M059J (cell line): ENCODE measurements at places on chromosomes 6 and 20. TPM values are rescaled to one million over a fixed set of nuclear protein-coding genes. Genes with fewer than 3 reads are reported as not detected.

- no peak for DNase-seq
Observed at GRCh38 chr6:169445661-169446581, 192.3 kb upstream of the THBS2 start.

DNA sequence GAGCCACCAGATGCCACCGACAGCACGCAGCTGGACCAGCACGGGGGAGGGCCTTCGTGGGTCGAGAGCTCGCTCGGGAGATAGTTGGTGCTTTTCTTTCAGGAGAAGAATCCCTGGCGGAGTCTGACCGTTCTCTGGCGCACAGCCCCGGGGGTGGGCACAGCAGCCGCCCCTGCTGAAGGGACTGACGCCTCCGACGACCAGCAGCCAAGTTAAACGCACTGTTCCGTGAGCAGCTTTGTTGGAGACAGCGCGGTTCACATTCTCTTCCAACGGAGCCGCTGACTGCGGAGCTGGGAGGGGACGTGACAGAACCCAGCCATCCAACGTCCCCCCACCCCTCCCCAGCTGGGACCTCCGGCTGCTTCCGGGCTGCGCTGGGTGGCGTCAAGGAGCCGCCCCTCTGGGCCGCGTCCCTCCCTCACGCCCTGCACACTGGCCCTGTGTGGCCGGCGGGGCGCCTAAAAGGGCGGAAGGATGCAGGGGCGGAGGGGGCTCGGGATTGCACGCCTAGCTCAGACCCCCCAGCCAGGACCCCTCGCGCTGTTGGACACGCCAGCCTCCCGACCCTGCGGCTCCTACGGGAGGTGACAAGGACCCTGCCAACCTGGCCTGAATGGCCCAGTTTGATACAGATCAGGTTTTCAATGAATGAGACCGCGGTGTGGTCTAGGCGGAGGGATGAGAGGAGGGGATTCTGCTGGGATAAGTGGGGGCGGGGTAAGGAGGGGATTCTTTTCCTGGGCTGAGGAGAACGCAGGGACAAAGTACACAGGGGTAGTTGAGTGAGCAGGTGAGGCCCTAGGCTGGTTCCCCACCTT is 36.4 kb upstream of the KHDC1 start:
- DNase-seq: no peak

DNA sequence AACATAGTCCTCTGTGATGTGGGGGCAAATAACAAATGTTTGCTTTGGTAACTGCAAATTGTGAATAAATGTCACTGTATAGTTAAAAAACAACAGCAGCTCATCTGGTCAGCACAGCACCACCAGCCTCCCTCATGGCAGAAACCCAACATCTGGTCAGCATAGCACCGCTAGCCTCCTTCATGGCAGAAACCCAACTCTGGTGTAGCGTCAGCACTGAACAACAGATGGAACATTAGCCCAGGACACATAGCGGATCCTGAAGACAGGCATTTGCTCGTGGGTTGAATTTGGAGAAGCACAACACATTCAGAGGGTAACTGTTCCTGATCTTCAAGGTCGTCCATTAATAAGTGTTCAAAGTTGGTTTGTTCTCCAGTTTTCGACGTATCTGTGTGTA is 265.9 kb downstream of the DLL1 start:
- peak; percentile 45 for DNase-seq

DNA sequence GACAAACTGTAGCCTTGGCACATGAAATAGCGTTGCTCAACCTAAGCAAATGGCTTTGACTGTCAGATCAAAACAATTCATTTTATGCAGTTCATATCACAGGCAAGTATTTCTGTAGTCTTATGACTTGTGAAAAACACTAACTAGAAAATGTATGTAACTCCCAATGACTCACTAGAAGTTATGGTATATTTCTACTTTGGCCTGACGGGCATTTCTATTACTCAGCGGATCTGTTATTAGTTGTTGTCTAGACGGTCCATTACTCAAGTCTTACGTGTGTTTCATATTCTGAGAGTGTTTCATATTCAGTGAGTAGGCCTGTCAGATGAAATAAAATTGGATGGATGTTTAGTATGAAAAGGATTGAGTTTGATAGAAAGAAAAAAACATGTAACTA is 880.9 kb downstream of the PRIM2 start:
- peak; percentile 33 for DNase-seq

DNA sequence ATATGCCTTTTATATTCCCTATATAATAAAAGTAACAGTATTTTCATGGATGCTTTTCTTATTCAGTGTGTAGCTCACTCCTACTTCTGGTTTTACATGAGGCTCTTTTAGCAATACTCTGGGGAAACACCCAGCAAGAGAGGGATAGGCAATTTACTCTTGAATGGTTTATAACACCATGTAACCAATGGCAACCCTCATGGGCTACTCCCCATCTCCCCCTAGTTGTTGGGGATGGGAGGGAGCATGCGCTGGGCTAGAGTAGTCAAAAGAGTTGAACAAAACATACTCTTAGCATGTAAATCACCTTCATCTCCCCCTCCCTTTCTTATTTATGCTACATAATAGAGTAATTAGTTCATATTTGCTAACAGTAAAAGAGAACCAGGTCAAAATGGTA is 140.1 kb upstream of the LRFN2 start:
- no peak for DNase-seq

GRCh38 chr6:157376706-157377230 is 4.2 kb upstream of the ZDHHC14 start:
- no peak for DNase-seq

- DNase-seq: peak; percentile 67
Observed at GRCh38 chr6:85641897-85642773, 551 bp downstream of the SYNCRIP start.

TBC1D32 gene
- 1.6 and 2.6 TPM in 2 replicates for total RNA-seq

GRCh38 chr6:122726649-122727048 is 52.9 kb upstream of the FABP7 start:
- DNase-seq: peak; percentile 34

DNA sequence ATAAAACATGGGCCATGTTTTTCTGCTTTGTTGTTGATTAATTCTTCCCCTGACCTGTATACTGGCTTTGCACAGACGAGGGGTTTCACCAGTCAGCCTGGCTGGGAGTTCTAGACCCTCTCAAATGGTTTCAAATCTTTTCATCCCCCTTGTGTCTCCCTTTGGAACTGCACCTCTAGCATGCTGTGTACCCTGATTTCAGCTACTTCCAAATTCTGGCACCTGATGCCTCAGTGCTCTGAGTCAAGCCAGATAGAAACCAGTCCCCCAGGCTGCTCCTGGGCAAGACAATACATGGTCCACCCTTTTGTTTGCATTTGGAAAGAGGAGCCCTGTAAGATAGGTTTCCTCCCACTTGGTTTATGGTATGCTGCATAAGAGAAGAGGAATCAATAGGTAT is 290.2 kb downstream of the BTBD3 start:
- DNase-seq: peak; percentile 56

DNA sequence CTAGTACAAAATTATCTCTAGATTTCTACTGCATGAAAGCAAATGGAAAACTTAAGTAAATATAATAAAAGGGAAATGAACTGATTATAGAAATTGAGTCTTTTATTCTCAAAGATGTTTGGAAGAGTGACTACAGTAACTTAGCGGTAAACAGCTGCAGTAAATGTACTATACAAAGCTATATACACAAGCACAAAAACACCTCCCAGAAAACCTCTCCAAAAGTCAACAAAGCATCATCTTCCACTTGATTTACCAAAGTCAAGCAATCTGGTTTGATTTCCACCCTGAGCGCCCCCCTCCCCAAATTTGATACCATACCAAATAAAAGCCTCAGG is 142.1 kb upstream of the SHLD1 start:
- no peak for DNase-seq

GGTLC1 gene
- total RNA-seq: not detected in 2 replicates
